ENCODE measurements at places on chromosomes 4 and X.

- DNase-seq = no peak
Measured at GRCh38 chr4:185142564-185142911, 528 bp upstream of the SLC25A4 start.

DNA sequence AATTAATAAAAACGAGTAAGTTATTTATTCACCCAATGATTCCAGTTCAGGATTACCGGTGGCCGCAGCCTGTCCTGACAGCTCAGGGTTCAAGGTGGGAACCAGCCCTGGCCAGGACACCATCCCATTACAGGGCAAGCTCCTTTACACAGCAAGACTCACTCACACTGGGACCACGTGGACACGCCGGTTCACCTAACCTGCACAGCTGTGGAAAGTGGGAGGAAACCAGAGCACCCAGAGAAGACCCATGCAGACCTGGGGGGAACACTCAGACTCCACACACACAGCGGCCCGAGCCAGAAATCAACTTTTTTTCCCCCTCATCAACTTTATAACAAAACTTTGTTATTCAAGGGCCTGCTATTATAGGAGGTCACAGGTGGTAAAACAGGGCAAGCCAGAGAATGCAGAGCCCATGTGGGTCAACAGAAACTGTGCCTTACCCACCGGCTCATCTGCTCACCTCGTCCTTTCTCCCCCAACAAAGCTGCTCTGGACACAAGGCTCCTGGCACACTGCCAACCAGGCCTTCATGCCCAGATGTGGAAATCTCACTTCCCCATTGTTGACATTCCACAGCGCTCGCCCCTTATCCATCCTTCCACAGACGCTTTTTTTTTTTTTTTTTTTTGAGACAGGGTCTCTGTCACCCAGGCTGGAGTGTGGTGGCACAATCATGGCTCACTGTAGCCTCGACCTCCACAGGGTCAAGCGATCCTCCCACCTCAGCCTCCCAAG is 8.0 kb upstream of the ODAPH start:
- no peak for DNase-seq

DNA sequence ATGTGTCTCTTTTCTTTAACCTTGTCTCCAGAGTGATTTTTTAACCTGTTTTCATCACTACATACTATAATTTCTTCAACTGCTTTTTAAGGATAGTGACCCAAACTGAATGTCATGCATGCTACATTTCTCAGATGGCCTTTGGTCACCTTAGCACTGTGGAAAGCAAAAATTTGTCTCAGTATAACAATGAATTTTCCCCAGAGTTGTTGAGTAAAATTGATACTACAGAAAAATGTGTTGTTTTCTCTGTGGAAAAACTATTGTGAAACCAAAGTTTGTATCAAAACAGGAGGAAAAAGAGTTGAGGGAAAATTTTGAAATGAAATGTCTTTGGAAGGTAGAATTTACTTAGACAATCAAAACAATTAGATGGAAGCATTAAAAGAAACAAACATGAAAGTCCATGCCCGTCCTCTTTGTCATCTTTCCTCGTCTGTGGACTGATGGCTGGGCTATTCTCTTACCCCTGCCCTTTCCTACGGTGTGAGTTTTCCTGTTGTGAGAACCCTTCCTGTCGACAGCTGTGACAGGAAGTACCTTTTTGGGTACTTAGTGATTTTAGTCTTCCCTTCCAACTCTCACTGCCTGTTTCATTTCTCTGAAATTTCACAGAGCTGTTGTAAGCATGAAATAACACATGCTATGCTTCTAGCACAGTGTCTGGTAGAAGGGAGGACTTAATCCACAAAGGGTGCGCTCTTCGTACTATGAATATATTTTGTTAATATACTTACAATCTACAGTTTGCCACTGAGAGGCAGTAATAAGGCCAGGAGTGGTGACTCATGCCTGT is 50.8 kb downstream of the LRP2BP start:
- DNase-seq = no peak

- DNase-seq = peak; percentile 32
Measured at GRCh38 chrX:9312922-9313867, 151.7 kb upstream of the TBL1X start.

GRCh38 chrX:48606091-48606490 is 8.8 kb downstream of the WDR13 start:
- DNase-seq = no peak

DNA sequence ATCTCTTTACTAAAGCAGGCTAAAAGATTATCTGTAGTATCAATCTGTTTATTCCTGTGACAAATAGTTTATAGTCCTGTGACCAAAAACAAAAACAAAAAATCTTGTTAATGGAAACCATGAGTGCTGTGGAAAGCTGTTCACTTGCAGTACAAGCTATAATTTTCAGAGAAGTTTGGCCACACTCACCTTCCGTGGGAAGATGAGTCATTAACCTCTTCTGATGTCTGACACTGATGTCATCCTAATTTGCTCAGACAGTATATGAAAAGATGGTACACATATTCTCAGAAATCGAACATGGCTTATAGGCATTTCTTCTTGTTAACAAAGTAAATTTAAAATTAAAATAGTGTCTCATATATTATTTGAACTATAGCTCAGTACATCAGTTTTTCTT is 19.9 kb upstream of the ENPP6 start:
- DNase-seq = peak; percentile 29

DNA sequence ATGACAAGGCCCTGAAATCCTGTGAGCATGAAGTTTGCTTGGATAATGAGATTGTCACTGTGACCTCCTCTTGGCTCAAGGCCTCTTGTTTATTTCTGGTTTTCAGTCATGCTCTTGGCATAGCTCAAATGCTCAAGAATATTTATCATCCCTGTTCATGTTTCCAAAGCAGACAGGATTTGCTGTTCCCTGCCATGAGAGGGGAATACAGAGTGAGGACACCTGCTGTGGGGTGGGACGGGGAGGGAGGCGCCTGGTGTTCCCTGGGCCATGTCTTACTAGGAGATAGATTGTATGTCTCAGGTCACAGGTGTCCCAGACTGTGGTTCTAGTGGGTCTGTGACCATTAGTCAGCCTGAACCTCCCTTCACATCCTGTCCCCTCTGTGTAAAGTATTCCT is 34.9 kb upstream of the SH3RF1 start:
- DNase-seq = no peak

DNA sequence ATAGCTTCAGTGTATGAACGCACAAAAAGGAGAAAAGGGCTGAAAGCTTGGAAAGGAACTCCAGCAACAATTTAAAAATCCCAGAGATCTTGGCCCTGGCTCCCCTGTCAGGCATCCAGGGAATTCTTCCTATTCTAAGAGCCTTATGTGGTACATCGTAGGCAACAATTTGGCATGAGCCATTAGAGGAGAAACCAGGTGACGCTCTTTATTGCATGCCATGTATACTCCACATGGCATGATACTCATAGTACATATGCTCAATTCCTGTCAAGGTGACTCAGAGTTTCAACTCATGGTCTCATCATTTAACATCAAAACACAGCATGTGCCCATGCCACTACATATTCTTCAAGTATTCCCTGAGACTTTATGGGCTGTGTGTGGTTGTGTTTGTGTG is 191.3 kb downstream of the OR13H1 start:
- no peak for DNase-seq

DNA sequence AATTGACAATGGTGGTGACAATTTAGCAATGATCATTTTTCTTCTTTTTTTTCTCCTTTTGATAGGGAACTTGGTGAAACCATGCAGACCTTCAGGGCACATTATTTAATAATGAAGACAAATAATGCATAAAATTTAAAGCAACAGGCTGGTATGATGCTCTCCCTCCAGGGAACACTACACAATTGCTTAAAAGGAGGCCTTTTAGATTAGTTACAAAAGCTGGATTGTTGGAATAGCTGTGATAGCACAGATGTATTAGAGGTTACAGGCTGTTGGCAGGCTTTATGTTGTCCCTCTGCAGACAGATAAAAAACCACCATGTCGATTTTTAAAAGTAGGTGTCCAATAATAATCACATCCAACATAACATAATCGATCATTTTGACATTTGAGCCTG is 307.0 kb downstream of the ADGRL3 start:
- DNase-seq = no peak

DNA sequence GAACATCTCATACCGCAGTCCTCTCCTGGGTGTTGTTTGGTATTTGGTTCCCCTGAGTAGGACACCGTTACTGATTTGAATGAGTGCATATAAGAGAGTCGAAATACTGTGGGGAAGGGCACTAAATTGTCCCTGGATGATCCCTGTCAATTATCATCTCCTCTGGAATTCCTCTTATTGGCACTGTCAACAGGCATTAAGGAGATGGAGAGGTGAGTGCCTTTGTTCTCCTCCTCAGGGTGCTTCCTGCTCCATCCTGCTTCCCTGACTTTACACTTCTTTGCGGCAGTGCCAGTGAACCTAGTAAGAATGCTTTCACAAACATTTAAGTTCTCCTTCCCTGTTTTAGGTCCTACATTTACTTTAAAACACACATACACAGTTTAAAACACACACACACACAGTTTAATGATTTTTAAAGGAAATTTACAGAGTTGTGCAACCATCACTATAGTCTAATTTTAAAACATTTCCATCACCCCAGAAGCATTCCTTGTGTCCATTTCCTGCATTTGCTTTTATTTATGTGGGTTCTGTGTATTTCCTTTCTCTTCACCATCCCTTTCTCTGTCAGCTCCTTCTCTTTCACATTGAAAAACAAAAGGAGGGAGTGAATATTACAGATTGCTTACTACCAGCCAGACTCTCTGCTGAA is 20.9 kb upstream of the ZRSR2 start:
- DNase-seq = no peak

GRCh38 chrX:54909941-54910340 is 10.7 kb upstream of the TRO start:
- DNase-seq = no peak

- DNase-seq = no peak
Measured at GRCh38 chr4:107858158-107858742, 33.5 kb downstream of the SGMS2 start.

GRCh38 chr4:184529283-184529682 is 54.9 kb upstream of the IRF2 start:
- no peak for DNase-seq

GRCh38 chrX:23610495-23610894 is 56.8 kb upstream of the PRDX4 start:
- DNase-seq = no peak

DNA sequence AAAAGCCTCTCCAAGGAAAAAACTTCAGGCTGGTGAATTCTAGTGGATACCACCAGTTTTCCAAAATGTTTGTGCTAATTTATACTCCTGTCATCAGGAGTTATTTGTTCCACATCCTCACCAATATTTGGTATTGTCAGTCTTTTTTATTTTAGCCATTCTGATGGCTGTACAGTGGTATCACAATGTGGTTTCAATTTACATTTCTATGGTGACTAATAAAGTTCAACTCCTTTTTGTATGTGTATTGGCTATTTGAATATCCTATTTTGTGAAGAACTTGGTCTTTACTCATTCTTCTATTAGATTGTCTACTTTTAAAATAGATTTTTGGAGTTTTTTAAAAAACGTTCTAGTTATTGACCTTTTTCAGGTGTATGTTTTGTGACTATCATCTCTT is 33.0 kb upstream of the FRAS1 start:
- DNase-seq = no peak

DNA sequence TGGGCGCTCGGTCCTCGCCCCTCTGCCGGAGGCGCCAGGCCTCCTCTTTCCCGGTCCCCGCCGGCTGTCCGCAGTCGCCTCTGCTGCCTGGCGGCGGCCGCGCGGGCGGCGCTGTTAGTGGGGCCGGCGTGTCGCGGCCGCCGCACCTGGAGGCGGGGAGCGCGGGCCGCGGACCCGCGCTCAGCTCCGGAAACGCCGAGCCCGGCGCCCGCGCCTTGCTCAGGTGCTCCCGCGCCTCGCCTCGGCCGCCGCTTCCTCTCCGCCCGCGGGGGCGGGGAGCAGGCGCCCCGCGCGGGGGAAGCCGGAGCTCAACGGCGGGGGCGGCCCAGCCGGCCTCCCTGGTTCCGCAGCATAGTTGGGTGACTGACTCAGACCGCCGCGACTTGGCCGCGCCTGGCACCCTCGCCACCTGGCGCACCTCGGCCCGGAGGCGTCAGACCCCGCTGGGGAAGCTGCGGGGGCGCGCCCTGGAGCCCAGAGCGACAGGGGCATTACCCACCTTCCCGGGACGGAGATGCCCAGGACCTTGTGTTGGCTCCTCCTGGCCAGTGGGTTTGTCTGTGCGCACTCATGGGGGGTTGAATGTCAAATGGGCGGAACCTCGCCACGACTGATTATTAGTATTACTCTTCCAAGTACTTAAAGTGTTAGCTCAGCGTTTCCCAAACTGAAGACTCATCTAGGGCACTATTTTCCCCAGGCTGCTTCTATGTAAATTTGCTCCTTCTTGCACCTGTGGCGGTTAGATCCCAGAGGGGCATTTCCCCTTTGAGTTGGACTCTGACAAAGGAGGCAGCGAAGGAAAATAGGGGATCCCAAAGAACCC is at the start of gene ARAP2:
Gene ARAP2 (minus strand): TSS at position 258 of the 826 bp plus-strand sequence. CDS start 15,028 bp downstream, outside the sequence.
- peak; percentile 49 for DNase-seq

DNA sequence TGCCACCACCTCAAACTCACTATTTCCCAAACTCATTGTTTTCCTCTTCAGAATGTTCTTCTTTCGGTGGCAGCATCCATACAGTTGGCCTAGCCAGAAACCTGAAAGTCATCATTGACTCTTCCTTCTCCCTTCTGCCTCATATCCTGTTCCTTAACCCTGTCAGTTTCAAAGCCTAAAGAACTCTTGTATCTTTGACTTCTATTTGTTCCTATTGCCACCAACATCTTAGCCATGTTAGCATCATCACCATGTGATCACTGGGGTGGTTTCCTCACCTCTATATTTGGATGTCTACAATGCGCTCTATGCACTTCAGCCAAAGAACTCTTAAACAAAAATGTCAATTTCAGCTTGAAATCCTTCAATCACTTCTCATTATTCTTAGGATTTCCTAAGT is 29.0 kb downstream of the DDX60L start:
- DNase-seq = no peak

- DNase-seq = no peak
Measured at GRCh38 chr4:89939546-89939945, 44.9 kb downstream of the MMRN1 start.

- DNase-seq = no peak
Measured at GRCh38 chr4:147461161-147461560, 19.7 kb upstream of the EDNRA start.

- no peak for DNase-seq
Measured at GRCh38 chrX:10327651-10328050, 170.9 kb downstream of the CLCN4 start.
